ENCODE measurements at places on chromosomes 2 and 18.

DNA sequence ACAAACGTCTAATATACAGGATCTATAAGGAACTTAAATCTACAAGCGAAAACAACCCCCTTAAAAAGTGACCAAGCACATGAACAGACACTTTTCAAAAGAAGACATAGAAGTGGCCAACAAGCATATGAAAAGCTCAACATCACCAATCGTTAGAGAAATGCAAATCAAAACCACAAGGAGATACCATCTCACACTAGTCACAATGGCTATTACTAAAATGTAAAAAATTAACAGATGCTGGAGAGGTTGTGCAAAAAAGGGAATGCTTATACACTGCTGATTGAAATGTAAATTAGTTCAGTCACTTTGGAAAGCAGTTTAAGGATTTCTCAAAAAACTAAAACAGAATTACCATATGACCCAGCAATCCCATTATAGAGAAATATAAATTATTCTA is 1148.5 kb upstream of the FAM98A start:
- no peak for DNase-seq

DNA sequence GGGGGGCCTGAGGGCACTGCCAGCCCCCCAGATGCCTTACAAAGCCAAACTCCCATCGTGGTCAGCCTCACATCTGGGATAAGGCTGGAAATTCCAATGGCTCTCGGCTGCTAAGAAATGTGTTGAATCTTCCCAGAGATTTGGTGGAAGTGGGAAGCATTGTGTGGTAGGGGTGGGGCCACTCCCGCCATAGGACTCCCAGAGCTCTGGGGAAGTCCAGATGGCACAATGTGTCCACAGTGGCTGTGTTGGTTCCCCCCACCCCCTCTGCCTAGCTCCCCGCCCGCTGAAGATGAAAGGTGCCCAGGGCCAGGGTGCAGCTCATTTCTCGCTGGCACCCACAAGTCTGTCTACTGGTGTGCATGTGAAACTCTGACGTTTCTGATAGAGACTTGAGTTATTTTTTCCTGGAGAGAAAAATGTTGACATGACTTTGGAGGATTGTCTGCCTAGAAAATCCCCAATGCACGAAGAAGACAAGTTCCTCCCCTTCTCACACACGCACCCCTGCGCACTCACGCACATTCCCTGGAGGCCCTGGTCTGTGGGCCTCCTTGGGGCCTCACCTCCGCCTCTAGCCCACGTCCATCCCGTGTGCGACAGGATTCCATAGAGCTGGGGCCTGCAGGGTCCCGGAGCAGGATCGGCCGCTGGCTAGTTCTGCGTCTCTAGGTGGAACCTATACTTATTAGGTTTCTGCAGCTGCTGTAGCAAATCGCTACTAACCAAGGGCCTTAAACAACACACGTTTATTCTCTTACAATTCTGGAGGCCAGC is 199.1 kb downstream of the ZFP36L2 start:
- no peak for DNase-seq

DNA sequence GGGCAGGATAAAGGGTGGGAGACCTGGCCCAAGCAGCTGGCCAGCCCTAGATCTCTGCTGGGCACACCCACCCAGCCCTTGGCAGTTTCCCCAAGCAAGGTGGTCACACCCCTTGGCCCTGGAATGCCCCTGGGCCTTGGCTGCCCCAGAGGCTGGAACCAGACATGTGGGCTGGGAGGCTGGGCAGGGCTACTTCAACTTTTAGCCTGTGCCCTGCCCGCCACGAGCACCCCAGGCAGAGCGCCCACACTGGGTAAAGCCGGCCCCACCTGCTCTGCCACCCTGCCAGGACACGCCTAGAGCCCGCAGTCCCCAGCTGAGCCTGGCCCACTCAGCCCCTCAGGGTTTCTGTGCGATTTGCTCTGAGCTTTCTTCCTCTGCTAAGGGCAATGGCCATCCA is 119.7 kb upstream of the SMAD2 start:
- no peak for DNase-seq

DNA sequence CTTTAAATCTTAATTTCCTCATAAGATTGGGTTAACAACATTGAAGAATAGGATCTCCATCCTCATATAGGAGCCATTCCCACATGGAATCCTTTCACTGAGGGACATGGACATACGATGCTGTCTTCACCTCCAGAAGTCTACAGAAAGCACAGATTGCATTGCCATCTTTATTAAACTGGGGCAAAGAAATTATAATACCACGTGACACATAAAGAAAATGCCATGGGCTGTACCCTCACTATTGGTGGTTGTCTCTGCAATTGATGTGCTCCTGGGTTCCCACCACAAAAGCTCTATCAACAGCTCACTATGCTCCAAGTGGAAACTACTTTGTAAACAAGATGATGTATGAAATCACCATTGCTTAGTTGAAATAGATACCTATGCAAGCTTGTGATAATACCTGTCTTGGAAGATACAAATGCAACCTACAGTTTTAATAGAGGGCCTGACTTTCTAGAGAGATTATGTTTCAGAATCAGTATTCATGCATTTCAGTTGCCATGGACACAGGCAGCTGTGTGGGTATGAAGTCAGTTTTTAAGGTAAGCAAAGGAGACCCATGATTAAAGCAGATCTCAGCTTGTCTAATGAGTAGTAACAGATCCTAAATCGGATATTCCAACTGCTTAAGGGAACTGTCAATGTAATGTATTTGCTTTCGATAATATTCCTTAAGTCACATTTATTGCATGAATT is 337.0 kb downstream of the RAD51AP2 start:
- DNase-seq = no peak

DNA sequence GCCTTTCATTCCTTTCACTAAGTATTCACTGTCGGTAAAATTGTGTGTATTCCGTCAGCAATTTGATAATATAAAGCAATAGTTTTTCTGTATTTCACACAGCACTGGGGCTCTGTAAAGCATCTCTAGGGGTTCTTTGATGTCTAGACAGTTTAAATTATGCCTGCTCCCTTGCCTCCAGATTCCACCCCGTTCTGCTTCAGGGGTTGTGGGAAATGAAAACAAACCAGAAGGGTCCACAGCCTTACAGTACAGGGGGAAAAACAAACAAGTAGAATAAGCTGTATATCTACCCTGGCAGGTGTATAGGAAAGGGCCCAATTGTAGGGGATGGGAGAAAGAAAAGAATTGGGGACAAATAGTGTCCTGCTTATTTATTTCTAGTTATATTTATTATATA is 63.1 kb downstream of the ASXL3 start:
- DNase-seq = no peak

DNA sequence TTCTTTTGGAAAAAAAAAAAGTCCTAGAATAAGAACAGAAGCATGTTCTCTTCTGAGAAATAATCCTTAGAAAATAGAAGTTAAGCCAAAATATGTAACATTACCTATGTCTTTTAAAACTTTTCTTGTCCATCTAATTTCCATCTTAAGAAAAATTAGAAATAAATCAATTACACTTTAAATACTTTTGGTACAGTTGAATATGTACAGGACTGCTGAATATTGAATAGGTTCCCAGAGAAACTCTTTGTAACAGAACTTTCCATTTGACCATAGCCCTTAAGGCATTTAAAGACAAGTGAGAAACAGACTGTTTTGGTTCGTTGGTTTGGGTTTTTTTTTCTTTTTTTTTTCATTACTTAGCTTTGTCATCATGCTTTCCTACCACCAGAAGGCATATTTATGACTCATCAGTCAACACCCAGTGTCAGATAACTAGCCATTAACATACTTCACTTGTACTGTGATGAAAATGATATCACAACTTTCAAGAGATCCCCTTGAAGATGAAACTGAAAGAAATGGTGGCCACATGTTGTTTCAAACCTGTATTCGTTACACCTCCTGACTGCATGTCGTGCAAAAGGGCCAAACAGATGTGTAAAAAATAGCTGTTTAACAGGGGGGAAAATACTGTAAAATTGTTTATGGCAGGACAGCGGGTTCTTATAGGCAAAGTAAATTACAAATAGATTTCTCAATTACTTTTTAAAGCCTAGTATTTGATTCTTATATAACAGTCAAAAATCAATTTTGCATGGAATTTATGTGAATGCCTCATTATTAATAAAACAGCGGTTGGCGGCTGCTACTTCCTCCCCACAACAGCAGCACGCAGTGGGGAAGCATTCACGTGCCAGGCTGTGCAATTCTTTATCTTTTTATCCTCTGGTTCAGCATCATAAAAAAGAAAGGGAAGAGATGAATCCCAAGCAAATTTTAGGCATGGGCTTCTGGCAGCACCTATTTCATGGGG is 280.7 kb upstream of the HNRNPA3 start:
- peak; percentile 31 for DNase-seq

DNA sequence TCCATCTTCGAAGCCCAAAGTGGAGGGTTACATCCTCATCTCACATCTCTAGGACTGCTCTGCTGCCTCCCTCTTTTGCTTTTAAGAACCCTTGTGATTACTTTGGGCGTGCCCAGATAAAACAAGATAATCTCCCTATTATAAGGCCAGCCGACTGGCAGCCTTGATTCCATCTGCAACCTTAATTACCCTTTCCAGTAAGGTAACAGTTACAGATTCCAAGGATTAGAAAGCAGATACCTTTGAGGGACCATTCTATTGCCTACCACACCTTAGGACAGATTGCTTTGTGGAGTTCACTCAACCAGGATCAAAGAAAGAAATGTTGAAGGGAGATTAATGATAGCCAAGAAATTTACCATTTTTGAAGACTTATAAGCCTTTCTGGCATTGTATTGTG is 250.8 kb upstream of the ACVR2A start:
- DNase-seq = no peak

- no peak for DNase-seq
Measured at GRCh38 chr2:236795169-236795860, 225.7 kb downstream of the ACKR3 start.

- no peak for DNase-seq
Measured at GRCh38 chr2:117555965-117556364, 258.5 kb upstream of the DDX18 start.

- DNase-seq = no peak
Measured at GRCh38 chr18:5618047-5618688, 74.4 kb upstream of the EPB41L3 start.

- no peak for DNase-seq
Measured at GRCh38 chr2:192047315-192048107, 147.2 kb downstream of the TMEFF2 start.

DNA sequence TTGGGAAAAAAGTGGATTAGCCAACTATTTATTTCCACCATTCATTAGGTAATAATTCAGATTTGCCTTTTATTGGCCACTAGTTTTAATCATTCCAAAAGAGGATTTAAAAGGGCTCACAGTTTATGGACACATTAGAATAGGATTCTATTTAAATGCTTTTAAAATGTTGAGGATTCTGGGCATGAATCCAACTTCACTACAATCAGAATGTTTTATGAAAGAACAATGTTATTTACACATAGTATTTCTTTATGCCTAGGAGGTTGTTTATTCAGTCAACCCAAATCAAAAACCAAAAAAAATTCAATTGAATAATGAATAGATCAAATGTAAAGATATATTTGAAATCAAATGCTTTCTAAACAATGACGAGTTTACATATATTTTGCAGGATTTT is 232.2 kb downstream of the GULP1 start:
- no peak for DNase-seq

DNA sequence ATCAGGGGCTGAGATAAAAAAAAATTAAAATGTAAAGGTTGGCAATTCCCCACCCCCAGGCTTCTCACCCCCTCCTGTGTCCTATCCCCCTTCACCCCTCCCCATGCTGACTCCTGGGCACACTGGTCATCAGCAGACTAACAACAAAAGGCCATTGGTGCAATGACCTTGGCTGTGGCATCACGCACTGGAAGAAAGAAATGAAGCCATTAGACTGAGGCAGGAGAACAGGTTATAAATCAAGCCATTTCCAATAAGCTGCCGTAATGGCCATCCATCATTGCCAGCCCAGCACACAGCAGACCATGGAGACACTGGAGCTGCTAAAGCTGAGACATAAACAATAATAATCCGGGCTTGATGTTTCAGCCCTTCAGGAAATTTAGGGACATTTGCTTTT is 342.4 kb upstream of the ETAA1 start:
- DNase-seq = no peak

DNA sequence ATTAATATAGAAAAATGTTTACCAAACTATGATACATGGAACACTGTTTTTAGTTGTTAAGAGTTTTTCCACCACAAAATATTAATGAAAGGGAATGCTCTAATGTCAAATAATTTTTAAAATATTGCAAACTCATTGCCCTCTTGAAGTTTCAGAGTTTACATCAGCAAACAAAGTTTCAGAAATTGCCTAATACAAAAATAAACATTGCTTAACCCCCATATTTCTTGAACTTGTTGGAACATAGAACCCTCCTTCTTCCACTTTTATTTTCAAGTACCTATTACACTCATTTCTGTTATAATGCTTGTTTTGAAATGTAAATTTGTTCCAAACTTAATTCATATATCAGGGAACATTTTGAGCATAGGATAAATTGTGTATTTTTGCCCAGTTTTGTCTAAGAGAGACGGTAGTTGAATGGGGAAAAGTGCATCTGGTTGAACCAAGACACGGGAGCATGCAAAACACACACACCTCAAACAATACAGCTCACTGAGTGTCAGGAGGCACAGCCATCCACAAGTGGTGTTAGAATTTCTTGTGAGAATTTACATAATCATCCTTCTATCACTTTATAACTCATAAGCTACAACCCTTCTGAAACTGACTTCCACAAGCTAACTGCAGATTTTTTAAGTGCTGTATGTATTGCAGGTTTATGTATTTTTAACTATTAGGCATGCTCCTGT is 5.3 kb upstream of the MC4R start:
- no peak for DNase-seq

DNA sequence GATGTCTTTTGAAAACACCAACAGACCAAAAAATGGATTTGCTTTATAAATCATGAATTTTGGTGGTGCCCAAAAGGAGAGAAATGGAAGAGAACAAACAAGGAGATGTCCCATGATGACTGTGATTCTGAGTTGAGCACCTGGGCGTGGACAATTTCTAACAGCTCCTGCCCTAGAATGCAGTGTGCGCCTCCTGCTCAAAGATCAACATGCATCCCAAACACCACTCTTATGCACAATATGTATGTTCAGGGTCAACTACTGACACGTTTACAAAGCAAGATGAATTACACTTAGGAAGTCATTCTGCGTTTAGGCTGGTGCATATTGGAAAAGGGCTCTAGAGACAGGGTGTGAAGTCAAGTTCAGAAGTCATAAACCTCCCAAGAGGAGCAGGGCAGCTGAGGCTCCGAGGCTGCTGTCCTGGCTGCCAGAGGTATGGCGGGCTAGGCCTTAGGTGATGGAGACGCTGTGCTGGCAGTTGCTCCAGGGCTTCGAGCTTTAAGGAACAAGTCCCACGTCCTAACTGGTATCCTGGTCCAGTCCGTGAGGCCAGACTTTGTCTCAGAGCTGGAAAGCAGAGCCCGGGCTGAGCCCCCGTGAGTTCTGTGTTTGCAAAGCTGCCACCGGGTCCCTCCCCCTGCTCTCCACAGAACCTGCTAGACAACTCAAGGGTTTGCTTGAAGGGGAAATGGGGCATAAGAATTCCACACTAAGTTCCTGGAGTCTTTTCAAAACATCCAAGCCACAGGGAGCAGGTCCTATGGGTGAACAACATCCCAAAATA is 74.0 kb downstream of the ZNF516 start:
- DNase-seq = no peak

- DNase-seq = no peak
Measured at GRCh38 chr2:138708682-138709241, 71.4 kb downstream of the NXPH2 start.

GRCh38 chr2:216713691-216714336 is 18.5 kb upstream of the IGFBP5 start:
- DNase-seq = no peak

- no peak for DNase-seq
Measured at GRCh38 chr2:184654945-184655344, 56.6 kb downstream of the ZNF804A start.

GRCh38 chr2:104888489-104889258 is 34.8 kb downstream of the POU3F3 start:
- DNase-seq = no peak

Data from activated T-helper 2 cell treated with anti-CD3 and anti-CD28 coated beads, Interferon-gamma antibody, Interleukin-2, Interleukin-4, amounts not matched to agents 10 μg/mL and 5 μg/mL and 100 μg/mL, durations not matched to agents 14 hours and 24 hours and 36 hours (primary cell).